Lung (tissue), 17 donors: ENCODE measurements at places on chromosomes 4 and X. TPM values are rescaled to one million over a fixed set of nuclear protein-coding genes. Genes with fewer than 3 reads are reported as not detected.

Gene MAMLD1
- 1.9 TPM for polyA plus RNA-seq

Gene PARM1
- 25.4 TPM for polyA plus RNA-seq

Gene CXorf49
- not detected for polyA plus RNA-seq

Gene HSD17B13
- 0.15 TPM for polyA plus RNA-seq

Gene GUCY1A1
- polyA plus RNA-seq: 8.2 TPM

Gene TLL1
- 1.1 TPM for polyA plus RNA-seq

Gene SMIM10L2A
- polyA plus RNA-seq: 0.48 TPM

Gene ZAR1
- polyA plus RNA-seq: 0.22 TPM
